Eye (tissue), 1 donor: ENCODE measurements at places on chromosomes 13 and 19.
A peak's percentile ranks its signal among the peaks of the same experiment; 100 is the strongest.

DNA sequence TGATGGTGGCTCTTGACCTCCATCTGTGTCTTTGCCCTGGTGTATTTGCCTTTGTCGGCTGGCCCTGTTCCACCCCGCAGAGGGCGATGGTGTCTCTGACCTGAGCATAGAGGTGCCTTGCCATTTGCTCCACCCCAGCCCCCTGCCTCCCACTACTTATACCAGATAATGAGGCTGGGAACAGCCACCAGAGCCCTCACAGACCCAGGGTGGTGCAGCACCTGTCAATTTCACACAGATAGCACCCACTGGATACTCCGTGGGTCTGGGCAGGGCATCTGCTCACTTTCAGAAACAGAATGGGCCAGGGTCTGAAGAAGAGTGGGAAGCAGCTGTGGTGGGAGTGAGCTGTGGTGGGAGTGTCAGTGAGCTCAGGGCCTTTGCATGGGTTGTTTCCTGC is 4.1 kb downstream of the ZNF536 start:
- DNase-seq, result no peak

DNA sequence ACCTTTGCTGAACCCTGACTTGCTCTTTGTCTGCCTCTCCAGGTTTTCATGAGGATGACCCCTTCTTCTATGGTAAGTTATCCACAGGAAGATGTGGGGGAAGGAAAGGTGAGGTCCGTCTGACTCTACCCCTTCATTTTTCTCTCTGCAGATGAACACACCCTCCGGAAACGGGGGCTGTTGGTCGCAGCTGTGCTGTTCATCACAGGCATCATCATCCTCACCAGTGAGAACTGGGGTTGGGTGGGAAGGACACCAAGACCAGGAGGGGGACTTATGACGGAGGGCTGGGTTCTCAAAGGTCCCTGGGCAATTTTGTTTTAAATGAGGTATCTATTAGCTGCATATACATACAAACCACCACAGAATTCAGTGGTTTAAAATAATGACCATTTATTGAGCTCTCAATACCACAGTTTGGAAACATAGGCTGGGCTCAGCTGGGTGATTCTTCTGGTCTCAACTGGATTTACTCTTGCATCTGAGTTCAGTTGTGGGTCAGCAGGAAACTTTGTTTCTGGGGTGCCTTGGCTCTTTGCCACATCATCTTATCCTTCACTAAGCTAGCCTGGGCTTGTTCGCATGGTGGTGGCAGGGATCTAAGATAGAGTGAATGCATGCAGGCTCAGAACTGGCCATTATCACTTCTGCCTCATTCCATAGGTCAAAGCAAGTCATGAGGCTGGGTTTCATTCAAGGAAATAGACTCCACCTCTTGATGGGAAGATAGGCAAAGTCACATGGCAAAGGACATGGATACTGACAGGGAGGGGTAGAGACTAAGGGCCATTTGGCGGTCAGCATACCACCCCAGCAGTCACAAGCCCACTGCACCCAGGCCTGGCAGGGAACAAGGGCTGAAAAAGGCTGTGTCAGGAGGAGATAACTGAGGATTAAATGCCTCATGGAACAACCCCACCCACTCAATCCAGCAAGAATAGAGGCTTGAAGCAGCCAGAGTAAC is 11.8 kb downstream of the FXYD5 start:
- no peak for DNase-seq

DNA sequence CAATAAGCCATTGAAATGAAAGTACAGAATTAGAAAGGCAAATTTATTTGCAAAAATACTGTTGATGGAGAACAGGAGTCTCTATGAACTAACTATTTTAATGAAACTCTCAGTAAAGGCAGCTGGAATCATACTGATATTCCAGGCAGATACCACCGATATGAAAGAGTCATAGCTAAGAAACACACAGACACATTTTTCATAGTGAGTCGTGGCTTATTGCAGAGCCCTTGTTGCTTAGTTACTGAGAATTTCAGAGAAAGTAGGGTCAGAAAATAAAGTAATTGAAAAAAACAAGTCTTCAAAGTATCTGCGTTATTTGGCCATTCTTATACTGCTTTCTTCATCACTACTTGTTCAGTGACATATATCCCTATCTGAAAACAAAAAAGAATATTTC is 1890.9 kb downstream of the PCDH9 start:
- no peak for DNase-seq

DNA sequence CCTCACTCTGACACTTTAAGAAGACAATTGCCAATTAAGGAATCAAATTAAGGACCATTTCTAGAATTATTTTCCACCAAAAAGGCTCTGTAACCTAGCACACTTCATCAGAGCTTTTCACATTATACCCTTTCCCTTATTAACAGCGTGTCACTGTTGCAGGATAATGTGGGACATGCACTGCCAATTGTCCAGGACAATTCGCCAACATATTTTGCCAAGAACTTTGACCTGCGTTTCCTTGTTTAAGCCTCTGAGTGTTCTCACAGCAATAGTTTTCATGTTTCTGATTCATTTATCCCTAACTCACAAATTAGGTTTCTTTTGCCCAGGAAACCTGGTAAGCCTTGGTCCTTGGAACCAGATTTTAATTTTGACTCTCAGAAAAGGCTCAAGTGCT is 13.3 kb downstream of the COL4A1 start:
- DNase-seq, result no peak

DNA sequence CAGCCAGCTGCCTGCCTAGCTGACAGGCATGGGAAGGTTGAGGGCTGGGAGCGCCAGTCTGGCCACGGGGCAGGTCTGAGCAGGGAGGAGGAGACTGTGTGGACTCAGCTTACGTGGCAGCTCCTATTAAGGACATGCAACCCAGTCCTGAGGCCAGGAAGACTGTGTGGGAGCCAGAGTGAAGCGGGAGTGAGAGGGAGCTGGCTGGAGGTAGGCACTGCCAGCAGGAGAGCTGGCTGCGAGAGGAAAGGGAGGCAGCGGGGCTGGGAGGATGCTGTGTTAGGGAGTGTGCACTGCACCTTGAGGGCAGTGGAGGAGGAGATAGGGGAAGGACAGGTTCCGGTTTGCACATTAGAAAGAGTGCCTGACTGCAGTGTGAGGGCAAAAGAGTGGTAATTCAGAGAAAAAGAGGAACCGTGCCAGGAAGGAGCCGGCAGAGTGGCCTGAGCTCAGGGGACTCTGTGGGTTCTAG is 99.2 kb downstream of the SLC7A1 start:
- peak; percentile 8 for DNase-seq

DNA sequence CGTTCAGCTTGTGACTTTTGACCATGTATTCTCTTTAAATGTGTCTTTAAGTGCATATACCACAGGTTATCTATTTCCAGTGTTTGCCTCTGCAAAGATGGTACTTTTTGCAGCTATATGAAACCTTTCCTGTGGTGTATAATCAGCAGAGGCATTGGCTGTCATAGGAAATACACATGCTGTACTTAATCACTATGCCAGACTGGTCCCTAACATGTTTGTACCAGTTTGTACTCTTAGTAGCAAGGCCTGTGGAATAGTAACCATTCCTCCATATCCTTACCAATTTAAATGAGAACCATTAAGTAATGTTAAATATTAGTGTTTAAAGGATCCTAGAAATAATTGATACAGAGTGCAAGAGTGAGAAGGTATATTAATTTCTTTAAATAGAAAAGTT is 69.8 kb downstream of the CDK8 start:
- DNase-seq, result no peak

DNA sequence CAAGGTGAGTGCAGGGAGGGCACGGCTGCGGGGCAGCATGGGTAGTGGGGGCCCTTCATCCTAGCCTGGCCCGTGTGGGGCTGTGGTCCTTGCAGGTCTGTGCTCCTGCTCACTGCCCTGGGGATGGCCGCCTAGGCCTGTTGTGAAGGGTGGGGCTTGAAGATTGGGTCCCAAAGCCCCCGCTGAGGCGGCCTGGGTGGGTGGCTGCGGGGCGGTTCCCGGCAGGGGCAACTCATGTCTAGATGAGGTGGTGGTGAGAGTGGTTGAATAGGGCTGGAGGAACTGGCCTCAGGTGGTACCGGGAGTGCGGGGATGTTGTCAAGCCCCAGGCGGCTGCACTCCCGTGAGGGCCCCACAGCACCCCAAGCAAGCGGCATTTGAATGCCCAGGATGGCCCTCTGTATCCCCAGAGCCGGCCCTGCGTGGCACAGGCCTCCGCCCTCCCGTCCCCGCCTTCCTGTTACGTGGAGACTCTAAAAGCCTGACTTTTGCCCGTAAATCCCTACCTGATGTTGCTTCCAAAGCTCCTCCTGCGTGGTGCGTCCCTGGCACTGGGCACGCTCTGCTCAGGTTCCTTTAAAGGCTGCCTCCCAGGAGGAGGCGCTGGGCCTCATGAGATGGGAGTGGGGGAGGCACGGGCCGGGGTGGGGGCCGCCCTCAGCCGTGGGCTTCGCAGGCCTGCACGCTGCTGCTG is 15.0 kb downstream of the SPPL2B start:
- no peak for DNase-seq

GRCh38 chr19:8044018-8044417 is 8.5 kb upstream of the CCL25 start:
- DNase-seq, result no peak

DNA sequence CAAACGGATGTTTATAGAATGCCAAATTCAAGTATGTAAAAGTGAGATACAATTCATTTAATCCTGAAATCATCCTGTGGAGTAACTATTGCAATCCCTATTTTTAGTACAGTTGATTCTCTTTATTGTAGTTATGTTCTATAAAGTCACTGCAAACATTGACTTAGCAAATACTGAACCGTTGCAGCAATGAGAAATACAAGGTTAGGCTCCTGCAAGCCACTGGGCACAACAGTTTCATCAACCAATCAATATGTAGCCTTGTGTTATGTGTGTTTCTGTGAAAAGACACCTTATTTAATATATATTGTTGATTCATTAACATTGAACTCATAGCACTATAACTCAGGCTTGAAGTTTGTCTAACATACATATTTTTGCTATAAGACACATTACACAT is 174.4 kb downstream of the DCT start:
- DNase-seq, result no peak

DNA sequence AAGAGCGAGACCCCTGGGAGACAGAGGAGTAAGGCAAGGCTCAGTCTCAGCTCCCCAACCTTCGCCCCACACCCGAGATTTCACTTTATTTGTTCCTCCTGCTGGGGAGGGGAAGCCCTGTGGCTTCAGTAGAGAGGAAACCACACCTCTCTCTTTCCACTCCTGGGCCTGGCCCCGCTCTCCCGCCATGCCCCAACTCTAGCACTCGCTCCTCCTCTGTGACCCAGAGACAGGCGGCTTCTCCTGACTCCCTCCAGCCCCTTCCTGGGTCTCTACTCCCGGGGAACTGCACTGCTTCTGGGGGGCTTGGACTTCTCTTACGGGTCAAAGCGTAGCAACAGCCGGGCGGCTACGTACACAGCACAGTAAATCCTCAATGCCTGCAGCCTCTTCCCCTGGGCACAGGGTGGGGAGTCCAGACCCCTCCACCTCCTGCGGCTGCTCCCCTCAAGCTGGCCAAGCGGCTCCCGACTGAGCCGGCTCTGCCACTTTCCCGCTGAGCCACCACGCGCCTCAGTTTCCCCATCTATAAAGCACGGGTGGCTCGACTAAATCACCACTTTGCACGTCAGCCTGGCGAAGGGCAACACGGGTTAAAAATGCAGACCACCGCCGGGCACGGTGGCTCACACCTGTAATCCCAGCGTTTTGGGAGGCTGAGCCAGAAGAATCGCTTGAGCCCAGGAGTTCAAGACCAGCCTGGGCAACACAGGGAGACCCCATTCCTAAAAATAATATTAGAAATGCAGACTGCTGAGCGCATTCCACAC is 1.4 kb downstream of the RNF126 start:
- DNase-seq, result no peak
